Umbilical cord (tissue), 2 donors: ENCODE measurements at places on chromosomes 2 and 18. TPM values are rescaled to one million over a fixed set of nuclear protein-coding genes. Genes with fewer than 3 reads are reported as not detected.

Gene TTC32
- 46.7 TPM for total RNA-seq

Gene MAL
- 3.6 TPM for total RNA-seq

Gene MALL
- total RNA-seq: 19.3 TPM

Gene ADAM23
- 3.4 TPM for total RNA-seq
